ENCODE measurements at places on chromosomes 6 and 20. TPM values are rescaled to one million over a fixed set of nuclear protein-coding genes. Genes with fewer than 3 reads are reported as not detected.

GRCh38 chr6:113343940-113344339 is 513.2 kb upstream of the MARCKS start:
- no peak for DNase-seq

DNA sequence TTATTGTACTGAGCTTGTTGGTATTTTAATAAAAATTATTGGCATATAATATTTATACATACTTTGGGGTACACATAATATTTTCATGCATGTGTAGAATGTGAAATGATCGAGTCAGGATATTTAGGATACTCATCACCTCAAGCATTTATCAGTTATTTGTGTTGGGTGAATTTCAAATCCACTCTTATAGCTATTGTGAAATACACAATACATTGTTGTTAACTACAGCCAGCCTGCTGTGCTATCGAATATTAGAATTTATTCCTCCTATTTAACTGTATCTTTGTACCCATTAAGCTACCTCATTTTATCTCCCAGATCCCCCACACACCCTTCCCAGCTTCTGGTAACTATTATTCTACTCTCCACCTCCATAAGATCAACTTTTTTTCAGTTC is 14.6 kb upstream of the MICB start:
- no peak for DNase-seq

GRCh38 chr6:127641905-127642304 is 64.9 kb downstream of the C6orf58 start:
- DNase-seq, result no peak

GRCh38 chr6:116381000-116381399 is 10.3 kb downstream of the DSE start:
- no peak for DNase-seq

- no peak for DNase-seq
These were observed 10.4 kb upstream of the COL10A1 start for GRCh38 chr6:116136373-116136772.

DNA sequence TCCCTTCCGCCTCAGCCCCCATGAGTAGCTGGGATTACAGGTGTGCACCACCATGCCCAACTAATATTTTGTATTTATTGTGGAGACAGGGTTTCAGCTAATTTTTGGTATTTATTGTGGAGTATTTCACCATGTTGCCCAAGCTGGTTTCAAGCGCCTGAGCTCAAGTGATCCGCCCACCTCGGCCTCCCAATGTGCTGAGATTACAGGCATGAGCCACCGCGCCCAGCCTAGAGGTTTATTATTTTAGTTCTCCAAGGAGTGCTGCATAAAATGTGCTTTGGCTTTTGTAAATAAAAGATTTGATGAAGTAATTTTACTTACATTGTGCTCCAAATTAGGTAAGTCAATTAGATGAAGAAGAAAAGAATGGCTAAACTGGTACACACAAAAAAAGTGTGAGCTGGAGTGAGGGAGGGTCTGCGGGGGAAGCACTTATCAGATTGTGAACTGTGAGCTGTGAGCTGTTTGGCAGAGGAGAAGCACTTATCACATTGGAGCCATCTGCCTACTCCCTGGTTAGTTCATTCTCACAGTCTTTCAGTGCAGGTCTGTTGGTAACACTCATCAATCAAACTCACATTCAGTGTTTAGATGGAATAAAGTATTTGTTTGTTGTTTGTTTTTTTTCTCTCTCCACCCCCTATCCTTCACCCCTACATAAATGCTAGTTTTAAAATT is 398.0 kb downstream of the EPHA7 start:
- no peak for DNase-seq

DNA sequence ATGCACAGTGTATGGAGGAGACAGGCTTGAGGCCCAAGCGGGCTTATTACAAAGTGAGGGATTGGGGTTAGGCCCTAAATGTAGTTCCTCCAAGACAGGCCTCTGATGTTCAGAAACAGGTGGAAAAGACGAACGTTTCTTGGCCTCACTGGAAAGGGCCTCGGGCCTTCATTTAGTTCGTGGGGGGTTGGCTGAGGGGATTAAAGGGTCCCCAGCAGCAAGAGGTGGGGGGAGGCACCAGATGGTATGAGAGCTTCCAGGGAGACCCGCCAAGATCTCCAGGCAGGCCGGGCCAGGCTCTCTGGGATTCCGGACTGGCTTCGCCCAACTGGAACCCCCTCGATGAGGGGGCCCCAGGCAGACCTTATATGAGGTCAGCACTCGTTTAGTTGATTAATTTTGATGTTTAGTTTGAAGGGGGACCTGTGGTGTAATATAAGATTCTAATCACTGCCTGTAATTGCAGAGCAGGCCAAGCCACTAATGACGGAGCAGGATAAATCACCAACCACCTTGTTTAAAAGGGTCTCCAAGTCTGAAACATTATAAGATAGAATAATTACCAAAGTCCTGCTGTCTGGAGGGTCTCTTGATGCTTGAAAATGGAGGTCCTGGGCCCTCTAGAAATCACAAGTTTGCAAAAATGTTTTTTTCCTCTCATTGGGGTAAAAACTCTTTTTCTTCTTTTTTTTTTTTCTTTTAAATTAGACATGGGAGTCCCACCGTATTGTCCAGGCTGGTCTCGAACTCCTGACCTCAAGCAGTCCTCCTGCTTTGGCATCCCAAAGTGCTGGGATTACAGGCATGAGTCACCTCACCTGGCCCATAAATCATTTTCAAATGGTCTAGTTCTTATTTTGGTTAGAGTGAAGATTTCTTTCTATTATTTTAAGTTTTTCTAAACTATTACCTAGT is 2.2 kb downstream of the HMGA1 start:
- no peak for DNase-seq

DNA sequence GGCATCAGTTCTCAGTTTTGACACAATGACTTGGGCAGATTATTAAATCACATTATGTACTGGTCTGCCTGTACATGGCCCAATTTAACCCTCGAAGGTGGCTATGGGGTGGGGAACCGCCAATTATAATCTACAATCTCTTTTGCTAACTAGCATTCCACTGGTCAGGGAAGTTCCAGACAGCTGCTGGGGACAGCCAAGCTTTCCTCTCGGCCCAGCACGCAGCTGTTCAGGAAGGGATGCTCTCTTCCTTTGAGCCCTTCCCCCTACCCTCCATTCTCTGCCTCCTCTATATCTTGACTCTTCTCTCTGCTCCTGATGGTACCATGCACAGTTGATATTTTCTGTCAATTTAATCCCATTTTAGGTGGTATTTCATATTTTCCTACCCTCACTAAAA is 233.5 kb upstream of the AGPAT4 start:
- no peak for DNase-seq

GRCh38 chr6:132063204-132063603 is 112.0 kb upstream of the CCN2 start:
- no peak for DNase-seq

GRCh38 chr20:50089140-50089786 is 23.7 kb downstream of the UBE2V1 start:
- DNase-seq, result no peak

DNA sequence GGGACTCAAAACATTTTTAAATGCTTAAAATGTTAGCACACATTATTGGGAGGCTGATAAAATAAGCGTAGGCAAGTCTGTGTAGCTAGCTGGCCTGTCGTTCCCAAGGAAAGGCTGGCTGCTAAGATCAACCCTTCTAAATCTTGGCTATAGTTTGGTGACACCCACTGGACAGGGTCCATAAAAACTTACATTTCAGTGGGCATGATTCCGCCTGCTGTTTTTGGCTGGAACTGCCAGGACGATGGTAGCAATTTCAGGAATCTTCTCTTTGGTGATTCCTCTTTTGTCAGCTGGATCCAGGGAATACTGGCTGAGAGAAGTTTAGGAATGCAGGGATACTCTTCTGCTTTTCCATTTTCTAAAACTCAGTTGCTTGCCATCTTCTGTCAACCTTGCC is 162.2 kb downstream of the NKAIN2 start:
- peak; percentile 29 for DNase-seq

DNA sequence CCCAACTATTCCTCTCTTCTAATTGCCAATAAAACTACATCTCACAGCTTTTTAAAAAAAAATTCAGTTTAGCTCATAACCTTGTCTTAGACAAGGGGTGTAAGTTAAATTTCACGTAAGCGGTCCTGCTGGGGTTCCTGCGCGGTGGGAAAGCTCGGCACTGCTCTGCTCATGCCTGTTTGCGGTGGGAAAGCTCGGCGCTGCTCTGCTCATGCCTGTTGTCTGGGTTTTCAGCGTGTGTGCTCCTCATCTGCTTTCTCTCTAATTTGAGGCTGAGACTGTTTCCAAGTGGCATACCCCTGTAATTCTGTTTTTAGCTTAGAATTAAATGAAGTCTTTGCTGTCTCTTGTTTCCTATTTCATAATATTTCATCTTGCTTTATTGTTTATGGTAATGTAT is 18.6 kb downstream of the ARID1B start:
- no peak for DNase-seq

- DNase-seq, result no peak
These were observed 881.1 kb downstream of the EPHA7 start for GRCh38 chr6:92538275-92538674.

- no peak for DNase-seq
These were observed 145.6 kb downstream of the GJA10 start for GRCh38 chr6:90039911-90040310.

The CALHM5 gene
- total RNA-seq, result 1.8 TPM

The JAG1 gene
- total RNA-seq, result 36.8 TPM

The RNF182 gene
- 0.14 TPM for total RNA-seq

The BEND6 gene
- total RNA-seq, result 0.95 TPM

The TRIM10 gene
- total RNA-seq, result 5.4 TPM
